ENCODE measurements at places on chromosomes 7 and 10. TPM values are rescaled to one million over a fixed set of nuclear protein-coding genes. Genes with fewer than 3 reads are reported as not detected.

The TRPV5 gene
- total RNA-seq = not detected

The SEMA3A gene
- 1.4 TPM for total RNA-seq

The PTF1A gene
- not detected for total RNA-seq

The CD36 gene
- total RNA-seq = not detected

The TMEM225B gene
- total RNA-seq = 1.2 TPM

The ZKSCAN1 gene
- total RNA-seq = 66.0 TPM
